B cell (primary cell): ENCODE measurements at places on chromosomes 2 and 18. TPM values are rescaled to one million over a fixed set of nuclear protein-coding genes. Genes with fewer than 3 reads are reported as not detected.

DNA sequence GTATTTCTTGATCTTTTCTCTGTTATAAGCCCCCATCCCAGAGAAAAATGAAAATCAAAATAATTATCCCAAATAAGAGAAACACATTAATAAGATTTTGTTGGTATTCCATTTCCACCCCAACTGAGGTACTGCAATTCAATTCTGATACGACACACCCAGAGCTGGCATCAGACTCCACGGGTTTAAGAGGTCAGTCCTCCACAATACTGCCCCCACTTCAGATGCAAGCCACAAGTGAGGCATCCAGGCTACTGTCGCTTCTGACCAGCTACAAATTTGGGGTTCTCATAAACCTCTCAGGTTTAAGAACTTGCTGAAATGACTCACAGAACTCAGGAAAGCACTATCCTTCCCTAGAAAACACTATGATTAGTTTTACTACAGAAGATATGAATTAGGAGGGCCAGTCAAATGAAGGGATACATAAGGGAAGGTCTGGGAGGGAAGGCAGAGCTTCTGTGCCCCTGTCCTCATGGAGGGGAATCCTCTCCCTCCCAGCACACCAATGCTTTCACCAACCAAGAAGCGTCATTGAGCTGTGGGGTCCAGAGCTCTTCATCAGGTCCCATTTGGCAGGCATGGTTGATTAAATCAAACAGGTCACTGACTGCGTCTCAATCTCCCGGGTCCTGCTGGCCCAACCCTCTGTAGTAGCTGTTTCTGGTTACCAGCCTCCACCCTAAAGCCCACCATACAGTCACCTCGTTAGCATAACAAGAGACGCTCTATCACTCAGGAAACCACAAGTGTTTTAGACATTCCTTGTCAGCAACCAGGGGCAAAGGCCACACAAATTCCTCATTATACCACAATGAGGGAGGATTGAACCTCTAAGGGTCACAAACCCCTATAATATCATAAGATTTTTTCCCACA lies 46.2 kb downstream of the IWS1 start:
- H3K4me1 ChIP-seq = no peaks in the 10 kb centered on the region
- H3K27ac ChIP-seq = no peak overlapping the region
- no peak for DNase-seq
- H3K36me3 ChIP-seq = peaks cover 42% of the 10 kb centered on the region
- H3K4me3 ChIP-seq = no peak overlapping the region

- peaks cover 8% of the 10 kb centered on the region for H3K27me3 ChIP-seq
- H3K27ac ChIP-seq = no peak overlapping the region
- DNase-seq = peak; percentile 50
- H3K4me1 ChIP-seq = no peaks in the 10 kb centered on the region
- H3K36me3 ChIP-seq = no peaks in the 10 kb centered on the region
Observed at GRCh38 chr2:36663851-36664695, 32.4 kb upstream of the VIT start.

GRCh38 chr18:58929206-58929605 lies 64.5 kb downstream of the ZNF532 start:
- H3K27me3 ChIP-seq = no peaks in the 10 kb centered on the region
- no peak overlapping the region for H3K4me3 ChIP-seq
- H3K4me1 ChIP-seq = peaks cover 12% of the 10 kb centered on the region
- H3K36me3 ChIP-seq = no peaks in the 10 kb centered on the region

GRCh38 chr2:49812730-49813129 lies 658.4 kb upstream of the FSHR start:
- DNase-seq = no peak
- H3K4me1 ChIP-seq = no peaks in the 10 kb centered on the region
- no peak overlapping the region for H3K27ac ChIP-seq
- no peaks in the 10 kb centered on the region for H3K36me3 ChIP-seq
- no peak overlapping the region for H3K4me3 ChIP-seq

DNA sequence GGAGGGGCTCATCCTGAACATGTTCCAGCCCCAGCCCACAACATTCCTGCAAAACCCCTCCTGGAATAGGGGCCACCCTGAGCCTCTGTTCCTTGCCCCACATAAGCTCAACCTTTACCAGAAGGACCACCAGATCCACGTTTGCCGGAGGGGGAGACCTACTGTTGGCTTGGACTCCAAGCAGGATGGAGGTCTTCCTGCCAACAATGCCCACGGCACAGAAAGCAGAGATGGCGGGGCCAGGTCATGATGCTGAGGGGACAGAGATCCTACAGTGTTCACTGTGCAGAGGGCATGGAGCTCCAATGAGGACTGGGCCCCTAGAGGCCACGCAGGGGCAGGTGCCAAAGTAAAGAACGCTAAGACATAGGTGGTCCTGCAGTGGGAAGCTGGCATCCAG lies 98.5 kb upstream of the RAB6C start:
- no peaks in the 10 kb centered on the region for H3K36me3 ChIP-seq
- H3K4me3 ChIP-seq = no peak overlapping the region
- peaks cover 7% of the 10 kb centered on the region for H3K4me1 ChIP-seq

- DNase-seq = no peak
- no peak overlapping the region for H3K27ac ChIP-seq
- H3K27me3 ChIP-seq = no peaks in the 10 kb centered on the region
- H3K36me3 ChIP-seq = no peaks in the 10 kb centered on the region
Observed at GRCh38 chr2:623130-623922, 53.9 kb downstream of the TMEM18 start.

DNA sequence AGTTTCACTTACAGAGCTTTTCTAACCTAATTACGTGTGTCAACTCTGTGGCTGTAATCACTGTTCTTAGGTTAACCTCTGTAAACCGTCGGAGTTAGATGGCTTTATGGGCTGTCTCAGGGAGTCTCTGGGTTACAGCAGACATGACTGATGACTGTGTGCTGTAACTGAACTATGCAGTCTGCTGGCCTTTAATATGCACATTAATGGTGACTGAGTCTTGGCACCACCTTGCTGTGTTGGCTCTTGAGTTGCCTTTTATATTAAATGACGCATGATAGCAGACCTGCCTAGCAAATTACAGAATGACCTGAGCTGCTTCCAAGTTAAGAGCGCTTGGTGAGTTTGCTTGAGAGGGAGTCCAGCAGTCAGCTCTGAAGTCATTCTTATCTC lies 90.1 kb downstream of the ACKR3 start:
- DNase-seq = no peak
- no peak overlapping the region for H3K27ac ChIP-seq
- no peak overlapping the region for H3K4me3 ChIP-seq
- H3K27me3 ChIP-seq = no peaks in the 10 kb centered on the region
- no peaks in the 10 kb centered on the region for H3K4me1 ChIP-seq

DNA sequence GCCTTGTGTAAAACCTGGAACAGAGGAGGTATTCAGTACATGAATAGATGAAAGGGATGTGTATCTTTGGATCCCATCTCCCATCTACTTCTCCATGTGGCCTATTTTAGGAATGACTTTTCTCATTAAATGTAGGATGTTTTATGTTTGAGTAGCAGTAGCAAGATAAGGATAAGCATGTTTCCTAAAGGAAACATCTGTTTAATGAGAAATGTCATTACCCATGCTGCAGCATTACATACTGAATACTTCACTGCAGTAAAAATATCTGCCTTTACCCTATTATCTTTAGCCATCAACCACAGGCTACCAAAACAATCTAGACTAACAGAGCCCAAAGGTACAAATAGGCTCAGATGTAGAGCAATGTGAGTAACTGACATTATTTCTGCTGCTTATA lies 419.2 kb upstream of the CYRIA start:
- H3K27ac ChIP-seq = no peak overlapping the region
- no peak overlapping the region for H3K4me3 ChIP-seq
- no peaks in the 10 kb centered on the region for H3K27me3 ChIP-seq
- DNase-seq = no peak

CDH19 gene
- total RNA-seq = not detected in 2 replicates

DYNAP gene
- total RNA-seq = not detected in 2 replicates

CRYGD gene
- total RNA-seq = not detected in 2 replicates

RHBDD1 gene
- total RNA-seq = 128 and 142 TPM in 2 replicates
